ENCODE measurements at places on chromosomes 2 and 18. TPM values are rescaled to one million over a fixed set of nuclear protein-coding genes. Genes with fewer than 3 reads are reported as not detected.

GRCh38 chr2:156057647-156058046 lies 274.9 kb downstream of the NR4A2 start:
- DNase-seq: no peak

GRCh38 chr2:158013891-158014290 lies 87.8 kb upstream of the UPP2 start:
- no peak for DNase-seq

DNA sequence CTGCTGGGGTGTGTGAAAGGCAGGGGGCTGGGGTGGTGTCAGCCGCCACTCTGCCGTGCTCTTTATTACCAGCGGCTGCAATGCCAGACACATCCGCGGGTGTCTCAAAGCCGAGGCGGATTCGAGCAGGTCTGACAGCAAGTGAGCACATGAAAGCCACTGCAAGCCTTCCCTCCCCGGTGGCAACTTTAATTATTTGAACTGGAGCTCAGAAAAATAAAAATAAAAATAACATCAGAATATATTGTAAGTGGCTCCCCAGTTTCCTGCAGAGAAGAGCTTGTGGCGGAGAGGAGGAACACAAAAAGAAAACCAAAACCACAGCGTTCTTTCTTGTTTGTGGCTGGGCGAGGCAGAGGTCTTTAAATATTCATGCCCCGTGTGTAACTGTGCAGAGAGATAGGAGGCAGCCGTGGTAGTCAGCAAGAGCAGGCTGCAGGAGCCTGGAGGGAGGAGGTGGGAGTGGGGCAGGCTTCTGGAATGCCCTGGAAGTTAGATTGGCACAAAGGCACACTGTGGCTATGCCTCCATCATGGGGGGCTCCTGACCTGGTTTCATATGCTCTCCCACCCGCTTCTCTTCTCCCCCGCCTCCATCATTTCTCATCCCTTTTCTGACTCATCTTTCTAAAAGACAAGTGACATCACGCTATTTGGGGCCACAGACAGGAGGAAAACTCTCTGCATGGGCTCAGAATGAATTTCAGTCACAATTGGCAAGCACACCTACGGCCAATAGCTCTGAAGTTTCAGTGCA lies 199.8 kb downstream of the CLIP4 start:
- DNase-seq: no peak

- DNase-seq: no peak
Measured at GRCh38 chr2:30828586-30828985, 21.3 kb upstream of the CAPN13 start.

Gene ARHGAP25
- polyA plus RNA-seq: 0.52 TPM

Gene ASNSD1
- 47.9 TPM for polyA plus RNA-seq

Measured in A549 (cell line).